ENCODE measurements at places on chromosomes 5 and 9. TPM values are rescaled to one million over a fixed set of nuclear protein-coding genes. Genes with fewer than 3 reads are reported as not detected.

GRCh38 chr5:151757233-151758140 is 944 bp downstream of the ATOX1 start:
- DNase-seq = peak; percentile 41

- peak; percentile 2 for DNase-seq
Observed at GRCh38 chr9:16266648-16267276, 603.7 kb downstream of the BNC2 start.

SPAG8 gene
- 0.85 TPM for polyA plus RNA-seq

GRCh38 chr5:113058269-113058668 is 81.7 kb downstream of the DCP2 start:
- DNase-seq = no peak

GRCh38 chr9:3337515-3338225 is 188.1 kb downstream of the RFX3 start:
- DNase-seq = no peak

GRCh38 chr9:84622981-84623380 is 46.5 kb upstream of the NTRK2 start:
- DNase-seq = no peak

- DNase-seq = no peak
Observed at GRCh38 chr5:149641000-149641576, 59.8 kb downstream of the ARHGEF37 start.

HSPB3 gene
- polyA plus RNA-seq = not detected

NUTM2G gene
- 0.11 TPM for polyA plus RNA-seq

ZNF883 gene
- 0.40 TPM for polyA plus RNA-seq

GRCh38 chr5:86129009-86129408 is 488.7 kb upstream of the COX7C start:
- no peak for DNase-seq

DNA sequence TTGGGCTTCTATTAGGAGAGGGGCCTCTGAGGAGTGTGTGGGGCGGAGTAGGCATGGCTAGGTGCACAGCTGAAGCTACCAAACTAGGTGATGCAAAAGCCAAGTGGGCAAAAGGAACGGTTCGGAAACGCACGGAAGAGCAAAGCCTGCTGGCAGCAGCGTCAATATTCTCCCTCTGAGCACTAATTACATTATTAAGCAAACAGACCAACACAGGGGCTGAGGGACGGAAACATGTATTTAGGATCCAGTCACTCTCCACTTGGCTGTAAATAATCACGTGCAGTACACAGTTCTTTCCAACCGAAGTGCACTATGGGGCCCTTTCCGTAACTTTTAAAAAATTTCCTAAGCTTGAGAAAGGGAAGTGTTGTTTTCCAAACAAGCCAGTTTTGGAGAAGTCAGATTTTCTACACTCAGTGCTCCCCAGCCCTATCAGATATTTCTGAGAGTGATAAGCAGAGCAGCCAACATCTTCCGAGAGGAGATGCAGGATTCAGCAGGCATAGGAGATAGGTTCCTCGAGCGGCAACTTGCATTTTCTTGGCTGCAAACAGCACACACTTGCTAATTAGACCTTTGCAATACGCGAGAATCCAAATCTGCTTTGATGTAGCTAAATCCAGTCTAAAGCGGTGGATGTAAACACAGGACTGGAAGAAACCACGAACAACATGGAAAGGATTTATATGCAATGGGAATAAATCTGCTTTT is 217.2 kb upstream of the TBCA start:
- DNase-seq = no peak

MAMDC4 gene
- polyA plus RNA-seq = not detected

IFNA13 gene
- polyA plus RNA-seq = not detected

GRCh38 chr5:138495351-138495750 is 30.1 kb downstream of the EGR1 start:
- no peak for DNase-seq

DNA sequence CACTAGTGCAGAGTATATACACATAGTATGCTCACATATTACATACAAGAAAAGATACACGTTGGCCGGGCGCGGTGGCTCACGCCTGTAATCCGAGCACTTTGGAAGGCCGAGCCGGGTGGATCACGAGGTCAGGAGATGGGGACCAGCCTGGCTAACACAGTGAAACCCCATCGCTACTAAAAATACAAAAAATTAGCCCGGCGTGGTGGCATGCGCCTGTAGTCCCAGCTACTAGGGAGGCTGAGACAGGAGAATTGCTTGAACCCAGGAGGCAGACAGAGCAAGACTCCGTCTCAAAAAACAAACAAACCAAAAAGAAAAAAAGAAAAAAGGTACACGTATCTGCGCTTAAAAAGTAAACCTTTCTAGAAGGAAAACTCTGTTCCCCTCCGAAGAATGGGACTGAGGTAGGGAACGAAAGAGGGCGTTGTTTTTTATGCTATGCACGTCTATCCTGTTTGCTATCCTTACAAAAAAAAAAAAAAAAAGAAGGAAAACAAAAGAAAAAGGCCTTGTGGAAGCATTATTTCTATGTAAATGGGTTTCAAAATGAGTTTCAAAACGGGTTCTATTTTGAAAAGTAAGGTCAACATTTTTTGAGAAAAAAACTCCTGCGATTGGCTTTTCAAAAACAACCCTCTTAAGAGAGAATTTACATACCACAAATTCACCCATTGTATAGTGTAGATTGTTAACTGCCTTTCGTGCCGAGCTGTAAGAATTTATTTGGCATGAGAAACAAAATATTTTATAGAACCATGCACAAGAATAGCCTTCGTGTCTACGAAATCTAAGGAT is 1.2 kb downstream of the AK3 start:
- DNase-seq = no peak

GRCh38 chr5:172162323-172162986 is 25.6 kb downstream of the STK10 start:
- DNase-seq = no peak

NFIB gene
- polyA plus RNA-seq = not detected

FBLL1 gene
- not detected for polyA plus RNA-seq

LMNB1 gene
- 11.5 TPM for polyA plus RNA-seq

DNA sequence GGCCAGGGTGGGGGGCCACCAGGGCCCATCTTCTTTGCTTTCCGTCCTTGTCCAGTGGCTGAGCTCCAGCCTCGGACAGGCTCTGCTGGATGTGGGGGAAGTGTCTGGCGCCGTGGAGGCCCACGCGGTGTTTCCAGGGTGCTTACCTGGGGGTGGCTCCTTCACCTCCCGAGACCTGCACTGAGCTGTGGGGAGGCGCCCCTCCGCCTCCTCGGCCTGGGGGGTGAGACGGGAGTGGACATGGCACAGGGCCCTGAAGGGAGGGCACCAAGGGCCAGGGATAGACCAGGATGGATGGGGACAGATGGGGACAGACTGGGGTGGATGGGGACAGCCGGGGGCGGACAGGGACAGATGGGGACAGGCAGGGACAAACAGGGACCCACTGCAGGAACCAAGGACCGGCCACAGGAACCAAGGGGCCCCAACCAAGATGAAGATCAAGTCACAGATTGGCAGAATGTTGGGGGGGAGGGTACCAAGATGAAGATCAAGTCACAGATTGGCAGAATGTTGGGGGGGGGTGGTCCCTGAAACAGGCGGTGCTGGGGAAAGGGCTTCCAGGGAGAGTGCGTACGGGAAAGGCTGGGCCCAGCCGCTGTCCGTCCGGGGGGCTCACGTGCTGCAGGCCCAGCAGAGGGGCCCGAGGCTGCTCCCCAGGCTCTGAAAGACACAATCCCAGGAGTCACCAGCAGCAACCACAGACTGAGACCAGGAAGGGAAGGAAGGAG is 13.3 kb upstream of the QSOX2 start:
- DNase-seq = no peak

BHMT2 gene
- not detected for polyA plus RNA-seq

DNA sequence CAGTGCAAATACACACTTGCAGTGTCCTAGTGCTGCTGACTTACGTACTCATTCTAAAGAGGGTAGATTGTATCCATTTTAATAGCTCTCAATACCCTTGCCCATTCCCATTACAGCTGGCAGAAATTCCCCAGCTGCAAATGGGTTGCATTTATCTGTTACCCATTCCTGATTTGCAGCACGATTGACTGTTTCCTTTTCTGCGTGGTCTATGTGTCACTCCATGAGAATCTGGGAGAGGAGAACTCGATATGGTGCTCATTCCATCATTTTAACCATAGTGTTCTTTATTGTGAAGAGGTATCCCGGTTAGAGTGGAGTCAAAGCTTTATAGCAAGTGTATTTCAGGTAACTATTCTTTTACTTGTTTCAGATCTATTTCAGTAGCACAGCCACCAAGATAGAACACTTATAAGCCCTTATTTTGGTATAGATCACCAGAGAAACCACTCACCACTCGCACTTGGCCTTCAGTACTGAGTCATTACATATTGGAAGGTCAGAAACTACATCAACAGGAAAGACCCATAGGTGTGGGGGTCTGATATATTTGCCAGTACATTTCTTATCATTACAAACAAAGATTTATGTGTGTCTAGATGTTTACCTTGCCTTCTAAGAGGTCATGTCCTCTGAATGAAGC is 139.5 kb downstream of the MUSK start:
- DNase-seq = no peak

ADGRV1 gene
- not detected for polyA plus RNA-seq

DNA sequence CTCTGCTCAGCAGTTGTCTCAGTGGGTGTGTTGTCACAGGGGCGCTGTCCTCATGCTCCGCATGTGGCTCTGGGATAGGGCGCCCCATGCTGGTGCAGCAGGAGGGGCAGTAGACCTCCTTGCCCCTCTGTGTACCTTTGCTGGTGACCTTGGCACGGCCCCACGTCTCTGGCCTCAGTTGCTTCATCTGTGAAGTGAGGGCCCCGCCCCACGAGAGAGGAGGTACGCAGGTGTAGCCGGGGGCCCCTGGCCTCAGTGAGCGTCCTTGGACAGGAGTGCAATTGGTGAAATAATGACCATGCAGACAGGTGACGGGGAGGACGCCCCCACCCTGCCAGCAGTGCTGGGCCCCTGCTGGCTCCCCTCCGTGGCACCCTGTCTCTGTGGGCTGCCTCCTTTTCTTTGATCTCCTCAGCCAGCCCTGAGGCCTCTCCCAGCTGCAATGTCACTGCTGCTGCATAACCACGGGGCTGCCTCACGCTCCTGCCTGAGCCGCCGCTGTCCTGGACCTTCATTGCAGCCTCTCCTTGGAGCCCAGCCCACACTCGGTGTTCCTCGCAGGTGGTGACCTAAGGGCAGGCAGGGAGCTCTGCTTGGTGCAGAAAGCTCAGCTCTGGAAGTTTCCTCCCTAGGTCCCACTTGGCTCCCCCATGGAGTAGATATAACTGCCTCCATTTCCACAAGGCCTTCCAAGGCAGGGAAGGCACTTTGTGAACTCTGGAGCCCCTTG is 57.3 kb downstream of the PHF2 start:
- no peak for DNase-seq

FGF18 gene
- polyA plus RNA-seq = not detected

- no peak for DNase-seq
Observed at GRCh38 chr9:83006378-83006777, 56.6 kb downstream of the RASEF start.

ANKRD18A gene
- polyA plus RNA-seq = 0.39 TPM

- DNase-seq = no peak
Observed at GRCh38 chr9:29397148-29397547, 1823.9 kb upstream of the C9orf72 start.

GRCh38 chr5:59833448-59833847 is 60.1 kb downstream of the PDE4D start:
- DNase-seq = no peak

DNA sequence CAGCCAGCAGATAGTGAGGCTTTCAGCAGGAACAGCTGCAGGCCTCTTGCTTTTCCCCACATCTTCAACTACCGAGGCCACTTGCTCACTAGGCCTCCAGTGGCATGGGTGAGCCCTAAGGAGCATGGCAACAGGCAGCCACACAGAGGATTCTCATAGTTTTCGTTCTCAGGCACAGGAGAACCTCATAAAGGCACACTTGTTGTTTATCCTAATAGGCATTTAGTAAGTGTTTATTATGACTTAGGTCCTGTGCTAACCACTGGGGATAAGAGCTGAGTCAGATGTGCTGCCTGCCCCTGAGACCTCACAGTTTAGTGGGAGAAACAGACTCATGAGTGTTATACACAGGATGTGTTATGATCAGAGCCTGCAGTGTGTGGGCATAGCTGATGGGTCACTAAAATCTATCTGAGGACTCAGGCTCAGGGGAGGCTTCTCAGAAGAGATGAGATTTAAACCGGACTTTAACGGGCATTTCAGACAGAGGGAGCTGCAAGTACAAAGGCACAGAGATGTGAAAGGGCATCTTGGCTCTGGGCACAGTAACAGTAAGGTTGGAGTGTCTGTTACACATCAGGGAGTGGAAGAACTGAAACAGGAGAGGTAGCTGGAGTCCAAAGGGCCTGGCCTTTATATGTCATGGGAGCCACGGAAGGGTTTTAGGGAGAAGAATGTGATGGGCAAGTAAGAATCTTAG is 21.0 kb upstream of the HEMGN start:
- no peak for DNase-seq

- DNase-seq = no peak
Observed at GRCh38 chr9:112445196-112445595, 41.4 kb upstream of the KIAA1958 start.

GABRA1 gene
- not detected for polyA plus RNA-seq

GRCh38 chr9:79572032-79572607 is 355 bp downstream of the TLE4 start:
- no peak for DNase-seq

GRCh38 chr5:136269973-136270372 is 77.0 kb upstream of the SMIM32 start:
- DNase-seq = no peak

DNA sequence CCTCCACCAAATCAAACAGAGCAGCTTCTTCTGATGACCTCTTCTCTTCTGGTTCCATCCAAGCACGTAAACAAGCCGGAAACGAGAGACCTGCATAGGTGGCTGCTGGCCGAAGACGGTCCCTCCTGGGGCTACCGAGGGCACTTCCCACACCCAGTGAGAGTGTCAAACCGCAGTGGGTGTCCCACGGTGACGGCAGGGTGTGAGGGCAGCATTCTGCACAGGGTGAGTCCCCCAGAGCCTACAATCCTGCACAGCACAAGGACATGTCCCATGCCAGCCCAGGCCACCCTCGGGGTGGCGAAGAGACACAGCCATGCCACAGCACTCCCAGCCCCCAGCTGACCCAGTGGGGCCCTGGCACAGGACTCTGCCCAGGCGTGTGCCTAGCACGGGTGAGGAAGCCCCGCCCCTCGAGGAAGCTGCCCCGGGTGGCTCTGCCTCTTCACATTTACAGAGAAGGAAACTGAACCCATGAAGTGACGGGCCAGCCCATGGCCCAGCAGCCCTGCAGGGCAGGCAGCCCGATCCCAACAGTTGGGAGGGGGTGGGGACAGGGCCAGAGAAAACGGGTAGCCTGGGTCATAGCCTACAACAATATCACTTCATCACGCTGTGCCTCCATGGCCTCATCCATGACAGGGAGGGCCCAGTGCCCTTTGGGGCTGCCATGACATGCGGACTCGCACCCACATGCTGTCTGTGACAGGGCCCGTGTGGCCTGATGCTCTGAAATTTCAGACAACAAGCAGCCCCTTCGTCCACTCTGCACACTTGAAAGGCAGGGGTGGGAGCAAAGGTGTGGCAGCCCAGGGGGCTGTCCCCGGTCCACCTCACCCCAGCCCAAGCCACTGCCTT is 43.2 kb downstream of the SEMA4D start:
- DNase-seq = no peak

GRCh38 chr5:103207011-103207410 is 51.6 kb upstream of the MACIR start:
- no peak for DNase-seq

SHROOM1 gene
- not detected for polyA plus RNA-seq

GRCh38 chr9:23278561-23278960 is 547.5 kb downstream of the ELAVL2 start:
- DNase-seq = no peak
